ENCODE measurements at places on chromosomes 11 and 22.
A peak's percentile ranks its signal among the peaks of the same experiment; 100 is the strongest.

DNA sequence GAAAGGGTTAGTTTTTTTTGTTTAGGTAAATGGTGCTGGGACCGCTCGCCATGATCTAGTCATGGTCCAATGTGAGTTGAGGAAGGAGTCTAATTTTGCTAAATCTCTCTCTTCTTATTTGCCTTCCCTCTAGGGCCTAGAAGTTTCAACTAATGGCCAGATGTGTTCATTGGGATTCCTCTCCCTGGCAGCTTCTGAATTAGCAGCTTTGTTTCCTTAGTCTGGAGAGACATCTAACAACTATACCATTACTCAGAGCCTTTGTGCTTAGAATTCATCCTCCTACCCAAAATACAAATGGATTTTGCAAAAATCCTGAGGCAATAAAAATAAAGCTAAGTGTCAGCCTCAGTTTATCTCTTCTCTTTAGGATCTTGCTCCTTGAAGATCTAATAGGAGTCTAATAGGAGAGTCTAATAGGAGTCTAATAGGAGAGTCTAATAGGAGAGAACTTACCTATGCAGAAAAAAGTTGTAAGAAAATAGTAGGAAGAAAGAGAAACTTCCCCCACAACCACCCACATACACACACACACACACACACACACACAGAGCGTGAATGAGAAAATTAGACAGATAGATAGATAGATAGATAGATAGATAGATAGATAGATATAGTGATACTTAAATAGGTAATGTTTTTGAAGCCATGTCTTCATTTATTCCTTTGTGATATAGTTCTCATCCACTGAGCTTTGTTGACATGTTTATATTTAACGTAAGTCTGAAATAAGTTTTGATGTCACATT lies 980.5 kb upstream of the CNTN5 start:
- no peak for DNase-seq

- no peak for DNase-seq
Measured at GRCh38 chr11:102604011-102604410, 21.1 kb downstream of the MMP20 start.

GRCh38 chr22:26558248-26558895 lies 31.6 kb downstream of the TPST2 start:
- DNase-seq: no peak

- DNase-seq: no peak
Measured at GRCh38 chr11:61279934-61280659, 15.0 kb downstream of the VWCE start.

DNA sequence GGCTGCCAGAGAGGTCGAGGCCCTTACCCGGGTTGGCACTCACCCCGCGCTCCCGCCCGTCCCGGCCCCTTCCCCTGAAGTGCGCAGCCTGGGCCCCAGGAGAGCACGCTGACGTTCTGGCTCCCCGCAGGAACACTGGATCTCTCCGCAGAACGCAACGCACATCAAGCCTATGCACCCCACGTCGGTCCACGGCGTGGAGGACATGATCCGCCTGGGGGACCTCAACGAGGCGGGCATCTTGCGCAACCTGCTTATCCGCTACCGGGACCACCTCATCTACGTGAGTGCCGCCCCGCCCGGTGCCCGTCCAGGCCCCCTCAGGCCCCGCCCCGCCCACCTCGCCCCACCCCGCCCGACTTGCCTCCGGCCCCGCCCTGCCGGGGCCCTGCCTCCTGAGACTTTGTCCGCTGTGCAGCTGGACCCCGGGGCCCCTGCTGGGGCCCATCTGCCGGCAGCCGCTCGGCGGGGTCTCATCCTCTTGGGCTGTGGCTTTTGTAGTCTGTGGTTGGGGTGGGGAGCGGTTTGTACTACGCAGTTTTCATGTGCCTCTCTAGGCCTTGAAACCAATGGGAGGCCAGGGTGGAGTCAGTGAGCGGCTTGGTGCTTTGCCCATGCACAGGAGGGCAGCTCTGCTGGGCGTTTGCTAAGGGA lies 19.7 kb downstream of the MYO7A start:
- DNase-seq: peak; percentile 43

DNA sequence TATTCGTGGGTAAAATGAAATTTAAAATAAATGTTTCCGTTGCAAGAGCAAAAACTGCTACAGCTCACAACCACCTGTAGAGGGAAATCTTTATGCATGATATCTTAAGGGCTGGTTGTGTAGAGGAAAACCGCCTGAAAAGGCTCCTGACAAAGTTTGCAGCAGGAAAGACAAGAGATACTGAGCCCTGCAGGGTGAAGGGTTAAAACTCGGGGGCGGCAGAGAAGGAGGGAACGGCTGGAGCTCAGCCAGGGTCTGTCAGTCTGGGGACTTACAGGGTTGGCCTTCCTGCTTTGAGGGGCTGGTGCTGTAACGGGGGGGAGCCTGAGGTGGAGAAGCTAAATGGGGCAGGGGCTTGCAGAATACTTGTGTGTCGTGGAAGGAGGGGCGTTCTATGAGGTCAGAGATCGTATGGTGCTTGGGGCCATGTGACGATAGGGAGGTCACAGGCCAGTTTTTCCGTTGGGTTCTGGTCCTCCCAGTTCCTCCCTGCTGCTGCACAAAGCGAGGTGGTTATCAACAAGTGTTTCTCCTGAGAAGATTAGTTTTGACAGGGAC lies 122.9 kb upstream of the HSD17B12 start:
- no peak for DNase-seq

GRCh38 chr11:17077240-17077519 lies 287 bp downstream of the RPS13 start:
- DNase-seq: no peak

DNA sequence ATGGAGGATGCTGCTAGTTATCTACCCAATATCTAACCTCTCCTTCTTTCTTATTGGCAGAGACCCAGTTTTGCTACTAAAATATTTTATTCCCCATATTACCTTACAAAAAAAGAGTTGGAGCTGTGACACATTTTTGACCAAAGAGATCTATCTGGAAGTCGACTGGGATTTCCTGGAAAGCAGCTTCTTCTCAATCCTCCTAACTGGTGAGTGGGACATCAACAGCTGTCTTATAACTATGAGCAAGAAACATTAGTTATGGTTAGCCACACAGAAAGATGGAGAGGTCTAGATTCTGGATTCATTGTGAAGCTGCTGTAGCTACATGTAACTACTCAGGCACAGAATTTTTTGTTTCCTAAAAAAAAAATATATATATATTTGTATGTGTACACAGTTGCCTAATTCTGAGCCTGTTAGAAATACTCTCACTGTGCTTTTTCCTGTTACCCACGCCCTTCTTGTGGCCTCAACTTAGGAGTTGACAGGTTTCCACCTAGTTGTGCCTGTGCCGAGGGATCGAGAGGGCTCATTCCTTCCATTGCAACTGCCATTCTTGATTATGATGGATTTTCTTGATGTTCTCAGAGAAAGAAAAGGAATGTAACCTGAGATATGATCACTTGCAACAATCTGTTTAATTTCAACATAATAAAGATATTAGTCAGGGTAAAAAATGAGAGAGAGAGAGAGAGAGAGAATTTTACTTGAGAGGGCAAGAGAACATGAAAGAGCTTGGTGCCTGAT lies 142.0 kb downstream of the SLC17A6 start:
- DNase-seq: no peak

DNA sequence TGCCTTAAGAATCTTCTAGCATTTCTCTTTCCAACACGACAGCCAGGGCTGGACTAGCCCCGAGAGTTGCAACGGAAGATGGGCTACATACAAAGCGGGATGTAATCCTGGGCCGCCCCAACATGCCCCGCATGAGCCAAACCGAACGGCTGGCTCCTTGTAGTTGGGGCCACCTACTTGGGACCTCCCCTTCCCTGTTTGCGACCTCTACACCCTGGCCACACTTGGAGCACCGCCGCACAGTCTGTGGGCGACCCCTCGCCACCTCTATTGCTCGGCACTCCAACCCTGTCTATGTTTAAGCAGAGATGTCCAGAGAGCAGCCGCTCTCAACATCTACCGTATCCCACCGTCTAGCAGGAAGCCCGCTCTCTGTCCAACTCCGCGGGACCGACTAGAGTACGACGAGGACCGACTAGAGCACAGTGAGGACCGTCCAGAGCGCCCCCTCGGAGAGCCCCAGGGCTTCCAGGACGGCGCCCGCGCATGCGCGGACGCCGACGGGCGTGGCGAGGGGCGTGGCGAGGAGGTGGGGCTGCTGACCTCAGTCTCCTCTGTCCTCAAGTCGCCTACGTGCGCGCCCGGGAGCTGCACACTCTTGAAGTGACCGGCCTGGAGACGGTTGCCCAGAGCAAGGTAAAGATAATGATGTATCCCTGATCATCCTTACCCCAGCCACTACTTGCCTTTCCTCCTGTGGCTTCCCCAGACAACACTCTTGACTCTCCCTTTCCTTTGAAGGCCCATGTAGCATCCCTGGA lies 32.3 kb downstream of the NEAT1 start:
- peak; percentile 36 for DNase-seq

- DNase-seq: no peak
Measured at GRCh38 chr11:80783561-80783960, 1342.7 kb upstream of the TENM4 start.

DNA sequence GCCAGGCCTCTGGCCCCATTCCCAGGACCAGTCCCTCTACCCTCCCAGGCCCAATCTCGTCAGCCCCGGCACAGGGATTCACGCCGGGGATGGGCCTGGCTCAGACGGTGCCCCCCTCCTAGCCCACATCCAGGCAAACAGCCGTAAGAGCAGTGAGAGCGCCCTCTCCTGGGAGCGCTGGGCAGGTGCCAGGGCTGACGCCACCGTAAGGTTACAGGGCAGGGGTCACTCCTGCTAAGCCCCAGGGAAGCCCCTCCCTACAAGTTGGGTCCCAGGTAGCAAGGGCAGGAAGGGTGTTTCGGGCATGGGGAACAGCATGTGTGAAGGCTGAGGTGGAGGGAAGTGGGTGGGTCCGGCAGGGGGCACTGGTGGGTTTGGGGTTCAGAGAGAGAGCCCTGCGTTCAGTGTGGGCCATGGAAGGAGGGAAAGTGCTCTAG lies 19.2 kb upstream of the PPARA start:
- DNase-seq: no peak

- no peak for DNase-seq
Measured at GRCh38 chr22:50420581-50420980, 54.3 kb downstream of the SBF1 start.

GRCh38 chr11:2095198-2095520 lies 44.0 kb downstream of the IGF2 start:
- no peak for DNase-seq

DNA sequence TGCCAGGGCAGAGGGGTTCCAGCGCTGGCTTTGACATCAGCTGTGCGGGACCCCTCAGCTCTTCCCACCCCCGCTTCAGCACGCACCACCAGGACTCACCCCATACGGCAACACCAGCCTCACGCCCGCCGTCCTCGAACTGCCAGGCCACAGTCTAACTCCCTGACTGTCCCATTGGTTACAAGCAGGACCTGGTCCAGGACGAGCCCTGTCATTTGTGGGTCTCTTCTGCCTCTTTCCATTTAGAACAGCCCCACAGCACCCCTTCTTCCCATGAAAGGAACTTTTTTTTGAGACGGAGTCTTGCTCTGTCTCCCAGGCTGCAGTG lies 81.7 kb downstream of the PHF21B start:
- no peak for DNase-seq

- DNase-seq: no peak
Measured at GRCh38 chr11:126308271-126308671, 4.4 kb downstream of the DCPS start.

- DNase-seq: no peak
Measured at GRCh38 chr11:108985236-108985944, 320.5 kb downstream of the DDX10 start.

- DNase-seq: no peak
Measured at GRCh38 chr11:44955015-44955738, 4.5 kb upstream of the TP53I11 start.

DNA sequence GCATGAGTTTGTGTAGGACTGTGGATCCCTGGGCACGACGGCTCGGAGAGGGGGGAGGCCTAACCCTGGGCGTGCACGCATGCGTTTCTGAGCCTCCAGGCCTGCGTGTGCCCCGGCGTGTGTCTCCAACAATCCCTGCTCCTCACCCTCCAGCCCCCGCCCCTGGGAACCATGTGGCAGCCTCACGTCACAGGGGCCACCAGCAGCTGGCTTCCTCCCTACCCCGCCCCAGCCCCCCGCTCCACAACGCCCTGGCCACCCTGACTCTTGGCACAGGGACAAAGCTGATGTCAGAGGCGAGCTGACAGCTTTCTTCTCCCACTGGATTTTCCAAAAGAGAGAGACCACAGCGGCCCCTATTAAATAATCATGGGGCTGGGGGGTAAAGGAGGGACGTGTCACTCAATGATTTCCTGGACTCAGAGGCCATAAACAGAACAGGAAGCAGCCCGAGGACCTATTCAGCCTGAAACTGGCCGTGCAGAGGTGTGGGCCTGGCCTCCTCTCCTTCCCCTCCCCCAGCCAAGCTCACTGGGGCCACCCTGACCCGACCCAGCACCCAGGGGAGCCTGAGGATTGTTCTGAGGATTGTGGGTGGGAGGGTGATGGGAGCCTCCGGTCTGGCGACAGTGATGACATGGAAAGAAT lies 6.8 kb upstream of the LIF start:
- DNase-seq: no peak

- DNase-seq: no peak
Measured at GRCh38 chr22:40819599-40820140, 524 bp upstream of the SLC25A17 start.

DNA sequence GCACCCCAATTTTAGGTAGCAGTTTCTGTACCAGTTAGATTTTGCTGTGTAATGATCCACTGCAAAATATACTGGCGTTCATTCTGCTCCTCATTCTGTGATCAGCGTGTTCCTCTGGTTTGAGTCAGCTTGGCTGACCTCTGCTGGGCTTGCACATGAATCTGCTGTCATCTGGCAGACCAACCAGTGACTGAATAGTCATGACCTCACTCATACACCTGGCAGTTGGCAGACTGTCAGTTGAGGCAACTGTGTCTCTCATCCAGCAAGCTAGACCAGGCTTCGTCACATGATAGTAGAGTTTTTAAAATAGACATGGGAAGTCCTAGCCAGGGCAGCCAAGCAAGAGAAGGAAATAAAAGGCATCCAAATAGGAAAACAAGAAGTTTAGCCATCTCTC lies 316.3 kb upstream of the LARGE1 start:
- no peak for DNase-seq

DNA sequence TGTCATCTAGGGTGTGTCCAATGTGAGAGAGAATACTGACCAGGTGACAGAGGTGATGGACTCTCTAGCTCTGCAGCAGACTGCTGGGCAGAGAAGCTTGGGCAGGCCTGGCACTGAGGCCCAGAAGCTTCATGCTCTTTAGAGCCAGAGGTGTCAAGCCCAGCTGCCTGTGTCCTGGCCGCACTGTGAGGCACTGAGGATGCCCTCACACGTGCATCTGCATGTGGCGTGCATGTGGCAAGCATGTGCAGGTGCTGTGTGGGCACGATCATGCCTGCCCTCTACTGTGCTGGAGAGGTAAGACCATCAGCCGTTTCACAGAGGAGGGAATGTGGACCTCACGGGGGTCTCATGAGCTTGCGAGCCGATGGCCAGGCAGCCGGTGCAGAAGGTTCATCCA lies 15.8 kb upstream of the TXNRD2 start:
- no peak for DNase-seq

All from T-cell (primary cell).